Astrocyte of the spinal cord (primary cell): ENCODE measurements at places on chromosomes 16 and 17.

DNA sequence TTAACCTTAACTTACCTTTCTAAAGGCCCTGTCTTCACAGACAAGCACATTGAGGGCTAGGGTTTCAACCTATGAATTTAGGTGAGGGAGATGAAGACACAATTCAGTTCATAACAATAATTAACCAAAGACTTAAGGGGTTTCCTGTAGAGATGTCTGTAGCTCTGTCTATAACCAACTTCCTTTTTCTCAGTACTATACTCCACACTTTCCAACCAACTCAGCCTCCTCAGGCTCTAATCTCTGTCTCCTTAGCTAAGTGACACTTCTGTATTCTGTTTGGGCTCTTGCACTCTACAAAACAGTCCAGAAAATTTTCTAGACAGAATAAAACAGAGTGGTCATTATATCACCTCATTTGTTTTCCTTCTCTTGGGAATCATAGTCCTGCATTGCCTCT lies 25.8 kb downstream of the CAPNS2 start:
- DNase-seq: no peak

DNA sequence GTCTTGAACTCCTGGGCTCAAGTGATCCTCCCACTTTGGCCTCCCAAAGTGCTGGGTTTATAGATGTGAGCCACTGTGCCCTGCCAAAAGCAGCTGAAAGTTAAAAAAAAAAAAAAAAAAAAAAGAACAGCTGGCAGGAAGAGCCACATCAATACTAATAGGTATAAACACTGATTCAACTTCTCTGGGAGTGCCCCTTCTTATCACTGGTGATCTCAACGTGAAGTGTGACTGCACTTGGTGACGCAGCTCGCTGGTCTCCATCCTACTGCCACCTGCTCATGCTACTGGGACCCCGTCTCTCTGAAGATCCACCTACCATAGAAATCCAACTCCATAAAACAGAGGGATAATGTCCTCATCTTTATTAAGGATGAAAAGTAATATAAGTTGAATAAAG lies 40.8 kb downstream of the RNF157 start:
- DNase-seq: no peak

DNA sequence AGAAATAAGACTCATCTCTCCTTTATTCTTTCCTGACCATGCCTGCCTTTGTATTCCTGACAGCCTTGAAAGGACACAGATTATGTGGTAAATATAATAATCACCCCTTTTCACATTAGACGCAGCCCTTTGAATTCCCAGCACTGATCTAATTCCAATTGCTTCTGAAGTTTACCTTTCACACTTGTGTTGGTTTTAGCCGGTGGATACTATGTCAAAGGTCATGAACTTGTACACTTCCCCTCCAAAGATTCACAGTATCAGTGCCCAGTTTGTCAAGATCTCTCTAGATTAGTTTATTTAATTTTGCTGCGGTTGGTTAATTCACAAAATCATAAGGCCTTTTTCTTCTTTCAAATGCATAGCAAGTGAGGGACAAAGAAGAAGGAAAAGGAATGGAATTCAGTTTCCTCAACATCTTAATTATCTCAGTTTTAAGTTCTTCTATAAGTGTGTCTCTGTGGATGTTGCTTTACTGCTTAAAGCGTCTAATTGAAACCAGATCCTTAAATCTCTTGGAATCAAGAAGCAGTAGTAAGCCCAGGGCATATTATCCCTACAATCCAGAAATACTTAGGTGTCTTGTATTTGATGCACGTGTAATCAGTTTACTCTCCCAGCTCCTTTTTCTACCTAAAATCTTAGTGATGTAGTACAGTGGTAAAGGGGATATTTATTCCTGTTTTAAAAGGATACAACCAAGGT lies 174.3 kb upstream of the TBX2 start:
- no peak for DNase-seq

DNA sequence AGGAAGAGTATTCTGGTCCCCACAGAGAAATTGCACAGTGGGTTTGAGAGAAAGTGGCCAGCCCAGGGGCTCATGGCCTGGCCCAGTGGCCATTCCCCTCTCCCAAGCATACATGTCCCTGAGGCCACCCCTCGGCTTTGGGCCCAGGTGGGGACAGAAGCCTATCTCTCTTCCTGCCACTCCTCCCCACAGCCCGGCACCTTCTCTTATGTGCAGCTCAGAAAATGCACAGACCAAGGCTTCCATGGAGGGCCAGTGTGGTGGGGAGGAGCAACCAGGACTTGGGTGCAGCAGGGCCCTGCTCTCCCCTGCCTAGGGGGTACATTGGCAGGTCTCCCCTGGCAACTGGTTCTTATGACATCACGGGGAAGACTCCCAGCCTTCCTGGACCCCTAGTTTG lies at the start of gene C16orf90:
TSS of gene C16orf90 (minus strand) at position 314 of the 400 bp plus-strand sequence. CDS start at position 246, 68 bp downstream.
- DNase-seq: no peak

- DNase-seq: peak; percentile 39
Measured at GRCh38 chr16:1823821-1824220, 2.8 kb downstream of the HAGH start.

- no peak for DNase-seq
Measured at GRCh38 chr17:37301288-37301687, 74.5 kb upstream of the C17orf78 start.

GRCh38 chr16:2005646-2006045 lies 4.0 kb downstream of the ZNF598 start:
- DNase-seq: no peak

GRCh38 chr17:48062273-48062672 lies 14.1 kb downstream of the NFE2L1 start:
- no peak for DNase-seq

- DNase-seq: no peak
Measured at GRCh38 chr17:55926276-55926990, 175.6 kb downstream of the PCTP start.

GRCh38 chr16:53014287-53014686 lies 38.4 kb downstream of the CHD9NB start:
- DNase-seq: no peak

DNA sequence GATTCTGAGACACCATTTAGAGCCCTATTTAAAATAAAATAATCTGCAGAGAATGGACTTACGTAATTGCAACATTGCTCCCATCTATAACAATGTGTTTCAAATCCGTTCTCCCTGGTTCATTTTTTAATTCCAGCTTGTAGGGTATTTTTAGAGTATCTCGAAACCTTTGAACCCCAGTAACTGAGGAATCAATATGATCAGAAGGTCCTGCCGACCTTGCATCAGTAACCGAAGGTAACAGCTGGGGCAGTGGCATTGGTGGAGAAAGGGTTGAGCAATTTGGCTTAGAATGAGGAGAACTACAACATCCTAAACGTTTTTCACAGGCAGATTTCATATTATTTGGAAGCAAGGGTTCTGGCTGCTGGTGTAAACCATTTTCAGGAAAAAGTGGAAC lies 49.3 kb downstream of the N4BP1 start:
- DNase-seq: no peak
